Inflammatory macrophage treated with lipopolysaccharide for 4 hours (primary cell): ENCODE measurements at places on chromosomes 1 and 21.

GRCh38 chr1:52281518-52281917, 84.5 kb downstream of the CC2D1B start:
- DNase-seq: no peak

DNA sequence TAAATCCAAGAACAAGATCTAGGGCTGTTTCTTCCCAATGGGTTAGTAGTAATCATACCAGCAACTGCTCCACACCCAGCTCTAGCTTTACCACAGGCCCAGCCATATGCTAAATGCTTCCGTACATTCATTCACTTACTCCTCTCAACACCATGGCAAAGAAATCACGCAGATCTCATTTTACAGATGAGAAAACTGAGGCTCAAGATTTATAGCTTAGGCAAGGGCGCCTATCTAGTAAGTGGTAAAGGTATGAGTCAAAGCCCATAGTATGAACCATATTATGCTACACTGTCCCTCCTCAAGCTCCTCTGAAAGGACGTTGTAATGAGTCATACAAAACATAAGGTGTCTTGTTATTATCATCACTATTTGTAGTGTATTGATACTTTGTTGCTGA, 82.2 kb downstream of the NIBAN1 start:
- no peak for DNase-seq

DNA sequence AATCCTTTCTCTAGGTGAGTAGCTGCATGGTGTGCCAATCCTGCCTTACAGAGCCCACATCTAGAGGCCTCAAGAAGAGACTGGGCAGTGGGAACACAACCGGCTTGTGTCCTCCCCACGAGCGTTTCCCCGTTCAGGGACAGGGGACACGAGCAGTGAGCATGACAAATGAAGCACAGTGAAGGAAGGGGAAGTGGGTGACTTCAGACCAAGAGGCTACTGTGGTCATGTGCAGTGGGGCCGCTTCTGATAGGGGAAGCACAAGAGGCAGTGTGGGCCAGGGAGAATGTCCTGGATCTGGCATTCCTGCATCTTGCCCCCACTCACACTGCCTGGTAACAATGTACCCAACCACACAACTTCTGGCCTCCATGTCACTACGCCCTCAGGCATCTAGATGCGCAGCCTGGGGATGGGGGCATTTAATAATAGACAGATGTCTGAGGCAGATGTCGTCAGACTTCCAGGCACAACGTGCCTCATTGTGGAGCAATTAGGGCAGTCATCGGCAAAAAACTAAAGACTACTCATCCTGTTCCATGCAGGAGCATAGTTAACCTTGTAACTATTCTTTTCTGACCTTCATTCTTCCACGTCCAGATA, 155.6 kb upstream of the NBPF11 start:
- DNase-seq: peak; percentile 82

GRCh38 chr21:33071770-33072306, 1.9 kb downstream of the OLIG1 start:
- DNase-seq: peak; percentile 39

DNA sequence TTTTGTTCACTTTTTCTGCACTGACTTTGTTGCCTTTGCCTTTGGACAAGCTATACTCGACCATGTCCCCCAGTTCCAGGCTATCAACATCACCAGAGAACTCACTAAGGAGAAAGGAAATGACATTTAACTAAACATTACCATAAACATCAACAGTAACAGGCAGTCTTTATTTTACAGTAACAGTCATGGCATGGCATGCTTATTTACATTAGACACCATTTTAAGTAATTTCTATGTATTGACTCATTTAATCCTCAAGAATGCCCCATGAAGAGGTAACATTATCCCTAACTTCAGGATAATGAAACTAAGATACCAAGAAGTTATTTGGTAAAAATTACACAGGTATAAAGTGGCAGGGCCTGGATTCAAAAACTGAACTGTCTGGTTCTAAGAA, 8.7 kb upstream of the NRAS start:
- no peak for DNase-seq

- DNase-seq: no peak
Measured at GRCh38 chr1:115452600-115453329, 114.7 kb upstream of the NGF start.

DNA sequence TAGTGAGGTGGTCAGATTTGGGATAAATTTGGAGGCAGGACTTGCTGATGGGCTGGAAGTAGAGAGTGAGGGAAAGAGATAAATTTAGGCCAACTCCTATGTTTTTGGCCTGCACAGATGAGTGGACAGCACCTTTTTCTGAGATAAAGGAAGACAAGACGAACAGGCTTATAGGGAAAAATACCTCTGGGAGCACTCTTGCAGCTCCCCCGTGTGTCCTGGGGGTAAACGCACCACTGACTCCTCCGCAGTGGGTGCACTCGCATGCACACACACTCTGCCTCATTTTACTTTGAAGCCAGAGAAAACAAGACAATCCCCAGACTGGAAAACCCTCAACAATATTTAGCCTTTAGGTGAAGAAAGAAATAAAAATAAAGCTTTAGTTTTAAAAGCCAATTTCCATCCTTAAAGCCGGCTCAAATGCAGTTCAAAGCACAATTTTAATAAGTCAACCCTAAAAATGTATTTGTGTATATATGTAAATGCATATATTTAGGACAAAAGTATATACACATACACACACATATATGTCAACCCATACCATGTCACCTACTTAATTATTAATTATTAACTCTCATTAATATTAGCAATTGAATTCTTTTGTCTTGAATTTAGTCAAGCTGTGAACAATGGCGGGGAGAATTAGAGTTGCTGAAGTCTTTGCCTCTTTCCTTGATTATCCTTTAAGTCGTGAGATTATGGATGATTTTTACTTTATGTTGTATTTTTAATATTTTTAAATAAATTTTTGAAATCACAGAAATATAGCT, 341.8 kb downstream of the ZNF326 start:
- DNase-seq: no peak

DNA sequence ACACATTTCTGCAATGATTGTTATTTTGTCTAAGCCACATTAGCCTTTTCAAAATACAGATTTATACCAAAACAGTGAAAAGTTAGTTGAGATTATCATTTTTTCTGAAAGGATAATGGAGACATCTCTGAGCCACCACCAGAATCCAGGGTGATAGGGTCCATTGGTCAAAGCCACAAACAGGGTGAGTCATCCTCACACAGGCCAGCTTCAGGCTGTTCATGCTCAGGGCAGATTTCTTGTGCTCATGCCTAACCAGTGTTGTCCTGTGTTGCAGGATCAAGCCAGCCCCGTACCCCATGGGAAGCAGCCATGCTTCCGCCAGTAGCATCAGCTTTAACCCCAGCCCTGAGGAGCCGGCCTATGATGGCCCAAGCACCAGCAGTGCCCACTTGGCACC, 13.4 kb downstream of the ELOA start:
- DNase-seq: no peak

- no peak for DNase-seq
Measured at GRCh38 chr21:36973986-36974850, 7.7 kb upstream of the HLCS start.

GRCh38 chr1:180175806-180176205, 21.1 kb downstream of the QSOX1 start:
- no peak for DNase-seq

DNA sequence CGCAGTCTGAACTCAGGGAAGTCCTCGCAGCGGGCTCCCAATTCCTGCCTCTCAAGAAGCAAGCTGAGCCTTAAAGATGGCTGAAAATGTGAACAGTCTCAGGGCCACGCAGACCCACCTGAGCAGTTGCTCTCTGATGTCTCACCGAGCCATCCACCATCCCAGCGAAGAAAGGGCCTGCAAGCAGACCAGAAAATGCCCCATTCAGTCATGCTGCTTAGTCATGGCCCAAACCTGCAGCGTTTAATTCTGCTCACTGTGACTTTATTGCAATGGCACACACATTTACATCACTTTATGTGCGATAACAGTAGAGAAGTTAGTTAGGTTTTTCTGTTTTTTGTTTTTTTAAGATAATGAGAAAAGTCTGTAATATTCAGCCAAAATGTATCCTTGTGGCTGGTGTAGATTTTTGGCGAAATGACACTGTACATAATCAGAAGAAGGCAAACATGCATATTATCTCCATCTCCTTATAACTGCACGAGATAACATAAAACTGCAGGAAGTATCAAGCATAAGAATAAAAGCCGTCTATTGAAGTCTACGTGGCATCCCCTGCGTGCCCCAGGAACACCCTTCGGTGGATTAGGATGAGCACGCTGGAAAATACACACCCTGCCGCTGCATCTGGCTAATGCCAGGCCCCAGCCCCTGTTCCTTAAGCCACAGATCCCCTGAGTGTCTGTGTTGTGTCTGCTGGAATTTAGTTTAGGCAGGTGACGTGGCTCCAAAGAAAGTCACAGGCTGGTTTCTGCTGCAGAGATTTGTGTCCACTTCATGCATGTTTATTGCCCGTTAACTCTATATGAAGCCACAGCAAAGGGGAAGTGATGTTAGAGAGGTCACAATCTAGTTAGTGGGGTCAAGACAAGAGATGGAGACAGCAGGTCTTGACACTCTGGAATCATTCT, 119.8 kb upstream of the IRF2BP2 start:
- peak; percentile 35 for DNase-seq

DNA sequence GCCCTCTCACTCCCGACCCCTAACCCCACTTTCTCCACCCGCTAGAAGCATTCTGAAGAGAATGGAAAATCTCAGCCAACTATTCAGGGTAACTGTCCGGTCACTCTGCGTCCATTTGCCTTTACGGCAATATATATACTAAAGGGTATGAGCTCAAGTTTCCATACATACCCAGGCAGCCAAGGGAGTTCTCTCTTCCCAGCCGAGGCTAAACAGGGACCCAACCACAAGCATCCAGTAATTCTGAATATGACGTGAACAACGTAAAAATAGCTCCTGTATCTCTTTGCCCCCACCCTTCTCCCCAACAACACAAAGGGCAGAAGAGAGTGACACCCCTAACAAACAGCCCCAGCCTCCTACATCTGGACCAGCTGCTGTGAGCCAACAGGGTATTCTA, 67.7 kb downstream of the SSBP3 start:
- DNase-seq: no peak

DNA sequence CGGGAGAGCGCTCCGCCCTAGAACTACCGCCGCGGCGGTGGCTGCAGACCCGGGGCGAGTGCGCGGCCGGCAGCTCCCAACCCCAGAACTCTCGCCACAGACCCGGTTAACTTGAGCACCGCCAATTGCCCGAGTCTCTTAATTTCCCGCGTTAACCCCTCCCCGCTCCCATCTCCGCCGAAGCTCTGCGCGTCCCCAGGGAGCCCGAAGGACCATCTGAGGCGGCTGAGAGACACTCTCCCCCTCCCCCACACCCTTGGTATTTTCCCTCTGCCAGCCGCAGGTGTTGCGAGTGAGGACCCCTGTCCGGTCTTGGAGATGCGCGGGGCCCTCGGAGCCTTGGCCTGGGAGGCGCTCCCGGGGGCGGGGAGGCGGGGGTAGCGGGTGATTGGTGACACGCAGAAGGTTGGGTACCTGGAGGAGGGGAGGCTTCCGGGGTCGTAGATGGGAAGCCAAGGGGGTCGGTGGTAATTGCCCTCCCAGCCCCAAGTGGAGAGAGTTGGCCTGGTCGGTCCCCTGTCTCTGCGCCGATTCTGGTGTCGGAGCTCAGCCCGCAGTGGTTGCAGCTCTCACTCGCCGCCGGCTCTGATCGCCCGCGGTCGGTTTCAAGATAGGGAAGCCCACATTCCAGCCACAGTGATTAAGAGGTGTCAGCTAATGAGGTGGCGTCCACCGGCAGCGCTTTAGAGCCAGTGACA, 858 bp upstream of the SUSD4 start:
- no peak for DNase-seq

DNA sequence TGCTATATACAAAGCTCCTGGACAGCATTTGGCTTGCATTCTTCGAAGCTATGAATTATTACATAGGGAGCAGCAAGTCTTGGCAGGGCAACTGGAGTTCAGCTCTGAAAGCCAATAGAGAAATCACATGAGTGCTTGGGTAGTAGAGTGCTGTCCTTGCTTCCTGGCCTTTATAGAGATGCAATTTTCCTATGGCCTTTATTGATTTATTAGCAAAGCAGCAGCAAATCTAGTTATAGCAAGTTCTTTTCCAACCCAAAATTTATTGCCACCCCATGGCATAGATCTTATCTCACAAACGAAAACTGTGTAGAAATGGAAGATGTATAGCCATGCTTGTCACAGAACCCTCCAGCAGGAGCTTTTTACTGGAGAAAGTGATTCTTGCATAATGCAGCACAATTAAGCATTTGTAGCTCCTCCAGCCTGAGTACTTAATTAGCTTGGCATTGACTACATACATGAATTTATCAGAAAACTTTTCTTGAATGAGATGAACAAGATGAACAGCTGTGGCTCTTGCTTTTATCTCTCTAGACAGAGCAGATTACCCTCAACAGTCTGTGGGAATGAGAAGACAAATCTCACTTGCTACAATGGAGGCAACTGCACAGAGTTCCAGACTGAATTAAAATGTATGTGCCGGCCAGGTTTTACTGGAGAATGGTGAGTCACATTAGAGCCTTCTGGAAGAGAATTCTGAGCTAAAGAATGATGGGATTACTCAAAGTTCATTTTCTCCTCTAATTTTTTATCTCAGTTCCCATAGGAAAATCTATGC, 170.1 kb downstream of the CRB1 start:
- no peak for DNase-seq

DNA sequence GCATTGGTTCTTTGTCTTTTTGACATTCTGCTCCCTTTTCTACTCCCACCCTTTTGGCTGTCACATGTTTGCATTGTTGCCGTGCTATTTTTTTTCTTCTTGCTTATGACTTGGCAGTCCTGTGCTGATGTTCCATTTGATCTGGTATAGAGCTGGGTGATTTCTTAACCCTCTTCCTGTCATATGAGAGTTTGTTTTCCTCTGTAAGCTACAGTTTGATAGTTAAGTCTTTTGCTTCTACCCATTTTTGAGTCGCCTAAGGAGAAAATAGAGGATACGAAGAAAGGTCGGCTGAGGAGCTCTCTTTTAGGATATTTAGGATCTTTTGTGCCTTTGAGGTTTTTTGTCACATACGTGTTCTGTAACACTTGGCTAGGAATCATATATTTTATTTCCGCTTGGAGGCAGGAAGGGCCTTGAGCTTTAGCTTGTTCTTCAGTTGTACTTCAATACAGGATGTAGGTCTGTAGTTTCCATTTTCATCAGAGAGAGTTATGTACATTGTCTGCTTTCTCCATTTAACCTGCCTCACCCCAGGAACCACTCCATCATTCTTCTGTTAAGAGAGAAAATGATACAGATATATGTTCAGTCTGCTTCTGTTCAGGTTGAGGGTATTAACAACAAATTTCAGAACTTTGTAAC, 150.7 kb downstream of the BACH1 start:
- DNase-seq: peak; percentile 14

GRCh38 chr1:42949312-42950115, 9.2 kb downstream of the SLC2A1 start:
- no peak for DNase-seq

DNA sequence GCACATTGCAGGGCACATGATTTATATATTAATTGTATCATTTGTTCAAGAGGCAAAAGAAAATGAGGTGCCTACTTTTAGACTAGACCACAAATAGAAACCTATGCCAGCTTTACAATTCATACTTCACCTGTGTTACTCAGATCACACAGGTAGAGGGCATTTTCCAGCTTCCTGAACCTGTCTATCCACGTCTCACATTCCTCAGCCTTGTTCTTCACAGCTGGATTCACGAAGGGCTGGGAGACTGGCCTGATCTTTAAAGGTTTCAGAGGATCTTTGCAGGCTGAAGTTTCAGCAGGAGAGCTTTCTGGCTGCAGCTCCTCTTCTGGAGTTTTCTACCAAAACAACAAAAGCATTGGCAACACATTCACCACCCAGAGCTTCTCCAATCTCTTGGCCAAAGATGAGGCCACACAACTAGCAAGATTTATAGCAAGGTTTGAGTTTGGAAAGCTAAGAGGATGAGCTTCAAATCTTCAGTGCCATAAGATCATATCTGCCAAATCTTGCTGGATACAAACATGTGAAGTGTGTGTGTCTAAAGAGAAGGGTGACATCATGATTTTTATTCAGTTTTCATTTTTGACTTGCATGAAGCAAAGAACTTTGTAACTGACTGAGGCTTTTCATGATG, 71.0 kb upstream of the CYP2J2 start:
- DNase-seq: no peak
